Natural killer cell (primary cell): ENCODE measurements at places on chromosomes 3 and 15. TPM values are rescaled to one million over a fixed set of nuclear protein-coding genes. Genes with fewer than 3 reads are reported as not detected.

ATP10A gene
- 51.2 TPM for total RNA-seq

DNA sequence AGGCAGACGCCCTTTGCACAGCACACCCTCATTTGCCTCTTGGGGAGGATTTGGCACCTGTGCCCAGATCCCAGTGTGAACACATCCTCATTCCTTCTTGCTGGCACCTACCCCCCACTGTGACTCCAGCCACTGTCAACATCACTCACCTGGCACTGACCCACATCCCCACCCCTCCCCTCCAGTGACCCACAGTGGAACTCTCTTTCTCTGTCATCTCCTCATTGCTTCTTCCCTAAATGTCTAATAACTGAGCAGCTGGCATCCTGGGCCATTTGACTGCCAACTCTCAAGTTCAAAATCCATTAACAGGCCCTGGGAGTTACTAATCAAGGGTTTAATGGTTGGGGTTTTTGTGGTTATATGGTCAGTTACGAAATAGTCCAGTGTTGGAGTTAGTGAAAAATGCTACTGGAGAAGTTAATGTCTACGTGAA is 14.4 kb downstream of the SNAPC5 start:
- DNase-seq = no peak
- H3K27me3 ChIP-seq = no peaks in the 10 kb centered on the region
- H3K4me3 ChIP-seq = no peak overlapping the region
- H3K36me3 ChIP-seq = peaks cover 42% of the 10 kb centered on the region
- no peaks in the 10 kb centered on the region for H3K4me1 ChIP-seq
- no peak overlapping the region for H3K27ac ChIP-seq

GOLGA6L4 gene
- total RNA-seq = 4.4 TPM

TRPC1 gene
- 1.4 TPM for total RNA-seq

GRCh38 chr15:57540211-57540610 is 51.5 kb upstream of the MYZAP start:
- no peak for DNase-seq
- no peaks in the 10 kb centered on the region for H3K27me3 ChIP-seq
- no peaks in the 10 kb centered on the region for H3K36me3 ChIP-seq
- no peak overlapping the region for H3K4me3 ChIP-seq
- H3K4me1 ChIP-seq = no peaks in the 10 kb centered on the region

SLC28A2 gene
- not detected for total RNA-seq
